ENCODE measurements at places on chromosomes 4 and X. TPM values are rescaled to one million over a fixed set of nuclear protein-coding genes. Genes with fewer than 3 reads are reported as not detected.

The ASMT gene
- 1.2 TPM for total RNA-seq

The TEX11 gene
- 0.33 TPM for total RNA-seq

The SAP30 gene
- 52.1 TPM for total RNA-seq

The NPNT gene
- 55.7 TPM for total RNA-seq

The IQCM gene
- total RNA-seq, result not detected

The MGAT4D gene
- not detected for total RNA-seq

The PCDH10 gene
- 19.4 TPM for total RNA-seq

The CXCL11 gene
- total RNA-seq, result not detected

The PAGE1 gene
- total RNA-seq, result not detected

The HSD17B13 gene
- total RNA-seq, result 0.27 TPM

Data from camera-type eye (tissue), 1 donor.